ENCODE measurements at places on chromosomes 3 and 15. TPM values are rescaled to one million over a fixed set of nuclear protein-coding genes. Genes with fewer than 3 reads are reported as not detected.

DNA sequence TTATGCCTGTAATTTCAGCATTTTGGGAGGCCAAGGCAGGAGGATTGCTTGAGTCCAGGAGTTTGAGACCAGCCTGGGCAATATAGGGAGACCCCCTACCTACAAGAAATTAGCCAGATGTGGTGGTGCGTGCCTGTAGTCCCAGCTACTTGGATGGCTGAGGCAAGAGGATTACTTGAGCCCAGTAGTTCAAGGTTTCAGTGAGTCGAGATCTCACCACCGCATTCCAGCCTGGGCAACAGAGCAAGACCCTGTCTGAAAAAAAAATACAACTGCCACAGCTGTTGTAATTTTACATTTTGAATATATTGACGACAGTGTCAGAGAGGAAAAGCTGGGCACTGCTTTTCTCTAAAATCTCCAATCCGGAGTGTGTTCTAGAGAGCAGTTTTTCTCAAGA is 21.2 kb downstream of the TATDN2 start:
- DNase-seq, result no peak

DNA sequence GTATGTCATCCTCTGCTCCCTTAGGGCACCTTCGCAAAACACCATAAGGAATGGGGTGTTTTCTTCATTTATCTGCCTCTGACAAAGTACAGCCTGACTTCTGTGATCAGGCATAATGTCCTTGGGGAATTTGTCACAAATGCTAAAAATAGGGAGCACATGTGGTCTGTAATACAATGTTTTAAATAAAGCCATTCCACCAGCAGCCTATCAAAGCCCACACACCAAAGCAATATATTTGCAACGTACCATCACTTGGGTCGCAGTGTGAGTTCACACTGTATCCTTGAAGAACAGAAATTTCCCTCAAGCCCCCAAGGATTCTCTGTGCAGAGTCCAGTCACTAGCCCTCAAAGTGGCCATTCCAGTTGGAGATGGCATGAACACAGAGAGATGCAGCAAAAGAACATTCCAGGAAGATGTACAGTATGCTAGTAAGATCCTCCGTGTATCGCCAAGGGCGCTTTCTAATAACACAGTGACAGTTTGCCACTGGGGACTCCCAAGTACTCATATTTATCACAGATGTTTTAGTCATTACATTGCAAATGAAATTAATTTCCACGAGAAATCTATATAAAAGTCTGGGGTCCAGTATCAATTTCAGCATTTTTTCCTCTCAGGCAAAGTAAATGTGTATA is 246.7 kb downstream of the MCTP2 start:
- no peak for DNase-seq

GRCh38 chr15:67935244-67935643 is 95.4 kb upstream of the RNU6-1 start:
- DNase-seq, result no peak

GRCh38 chr3:164852866-164853265 is 225.4 kb downstream of the SI start:
- no peak for DNase-seq

GRCh38 chr3:118951089-118951488 is 83.6 kb downstream of the IGSF11 start:
- DNase-seq, result no peak

DNA sequence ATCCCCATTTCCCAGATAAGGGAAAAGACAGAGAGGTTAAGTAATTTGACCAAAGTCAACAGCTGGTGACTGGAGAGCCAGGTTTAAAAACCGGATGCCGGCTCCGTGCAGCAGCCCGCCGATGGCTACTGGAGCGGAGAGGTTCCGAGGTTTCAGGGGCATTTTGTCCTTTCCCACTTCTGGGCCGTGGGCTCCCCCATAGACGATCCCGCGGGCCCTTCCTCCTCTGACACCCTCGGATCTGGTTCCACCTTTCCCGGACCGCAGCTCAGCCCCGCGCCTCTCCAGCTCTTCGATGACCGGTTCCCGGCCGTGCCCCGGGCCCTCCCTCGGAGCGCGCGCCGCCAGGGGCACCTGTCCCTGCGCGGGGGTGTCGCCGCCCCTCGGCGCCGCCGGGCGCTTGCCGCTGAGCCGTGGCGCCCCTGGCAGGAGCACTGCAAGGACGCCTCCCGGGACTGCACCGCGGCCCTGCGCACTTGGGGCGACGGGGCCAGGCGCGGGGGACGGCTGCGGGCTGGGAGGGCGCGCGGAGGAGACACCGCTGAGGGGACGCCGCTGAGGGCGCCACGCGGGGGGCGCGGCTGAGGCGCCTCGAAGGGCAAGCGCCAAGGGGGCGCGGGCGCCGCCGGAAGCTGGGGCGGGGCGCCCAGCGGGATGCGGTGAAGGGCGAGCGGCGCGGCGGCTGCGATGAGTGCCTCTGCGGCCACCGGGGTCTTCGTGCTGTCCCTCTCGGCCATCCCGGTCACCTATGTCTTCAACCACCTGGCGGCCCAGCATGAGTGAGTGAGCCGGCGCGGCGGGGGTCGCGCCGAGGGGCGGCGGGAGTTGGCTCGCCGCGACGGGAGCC is at the start of gene TM6SF1:
Gene TM6SF1, plus strand, starts transcription at position 652 of the 847 bp plus-strand sequence. Its CDS starts 36 bp downstream, at position 688.
- DNase-seq, result peak; percentile 21

- peak; percentile 77 for DNase-seq
These were observed 73.1 kb downstream of the RORA start for GRCh38 chr15:61155741-61156700.

Gene LAMB2
- 1,064 TPM for total RNA-seq

DNA sequence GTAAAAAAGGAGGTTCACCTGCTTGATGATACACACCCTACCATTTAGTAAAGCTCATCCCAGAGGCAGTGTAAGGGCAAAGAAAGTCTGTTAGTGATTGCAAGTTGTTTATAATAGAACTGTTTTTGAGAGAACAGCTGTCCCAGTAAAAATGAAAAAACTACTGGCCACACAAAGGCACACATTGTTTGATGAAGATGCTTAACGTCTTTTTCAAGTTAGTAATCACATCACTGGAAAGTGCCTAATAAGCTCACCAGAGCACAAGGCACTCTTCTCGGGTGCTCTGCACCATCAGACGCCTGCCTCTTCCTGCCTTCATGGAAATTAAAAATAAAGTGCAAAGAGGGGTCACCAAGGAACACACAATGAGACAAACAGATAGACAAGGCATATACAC is 186.9 kb downstream of the PDZRN3 start:
- peak; percentile 35 for DNase-seq

- DNase-seq, result peak; percentile 34
These were observed 76.4 kb upstream of the SLC4A7 start for GRCh38 chr3:27560484-27561056.

Gene SPATA12
- not detected for total RNA-seq

DNA sequence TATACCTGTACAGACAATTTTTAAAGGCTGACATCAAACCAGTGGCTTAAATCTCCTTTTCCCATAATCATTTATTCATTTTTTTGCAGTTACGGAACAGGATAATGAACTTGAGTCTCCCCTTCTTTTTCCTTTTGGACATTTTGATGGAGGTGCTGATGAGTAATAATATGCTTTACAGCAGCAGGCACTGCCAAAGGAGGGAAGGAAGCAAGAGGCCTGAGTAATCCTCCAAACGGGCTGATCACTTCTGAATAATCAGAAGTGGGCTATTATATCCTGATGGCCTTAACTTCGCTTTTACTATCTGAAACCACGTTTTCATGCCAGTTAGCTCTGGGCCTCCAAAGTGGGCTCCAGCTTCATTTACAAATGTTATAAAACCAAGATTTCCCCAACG is 527.2 kb downstream of the FOXP1 start:
- DNase-seq, result peak; percentile 89

DNA sequence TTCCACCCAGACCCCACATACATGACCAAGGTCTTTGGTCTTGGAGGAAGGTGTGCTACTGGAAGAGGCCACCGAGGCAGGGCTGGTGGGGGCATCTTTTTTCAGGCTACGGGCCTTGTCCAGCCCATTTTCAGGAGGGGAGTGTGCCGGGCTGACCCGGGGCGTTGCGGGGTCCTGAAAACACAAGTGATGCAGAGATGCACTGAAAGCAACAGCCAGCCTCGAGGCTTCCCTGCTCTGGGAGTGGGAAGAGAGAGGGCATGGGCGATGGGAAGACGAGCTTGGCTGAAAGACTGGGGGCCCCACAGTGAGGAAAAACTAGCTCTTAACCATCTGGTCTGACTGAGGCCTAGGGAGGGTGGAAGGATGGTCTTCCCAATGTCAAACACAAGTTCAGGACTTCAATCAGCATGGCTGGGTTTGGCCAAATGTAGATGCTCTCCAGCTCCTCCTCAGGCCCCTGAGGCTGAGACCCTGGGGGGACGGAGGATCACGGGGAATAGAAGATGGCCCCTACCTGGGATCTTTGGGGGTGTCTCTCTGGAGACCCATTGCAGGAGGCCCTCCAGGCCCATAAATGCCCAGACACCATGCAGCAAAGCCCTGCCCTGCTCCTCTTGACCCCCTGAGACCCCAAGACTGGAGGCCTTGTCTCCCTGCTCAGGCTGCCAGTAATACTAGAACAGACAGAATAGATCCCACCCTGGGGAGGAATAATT is 38.9 kb downstream of the TLE3 start:
- no peak for DNase-seq

- DNase-seq, result no peak
These were observed 88.4 kb downstream of the RAP2B start for GRCh38 chr3:153250446-153250845.

DNA sequence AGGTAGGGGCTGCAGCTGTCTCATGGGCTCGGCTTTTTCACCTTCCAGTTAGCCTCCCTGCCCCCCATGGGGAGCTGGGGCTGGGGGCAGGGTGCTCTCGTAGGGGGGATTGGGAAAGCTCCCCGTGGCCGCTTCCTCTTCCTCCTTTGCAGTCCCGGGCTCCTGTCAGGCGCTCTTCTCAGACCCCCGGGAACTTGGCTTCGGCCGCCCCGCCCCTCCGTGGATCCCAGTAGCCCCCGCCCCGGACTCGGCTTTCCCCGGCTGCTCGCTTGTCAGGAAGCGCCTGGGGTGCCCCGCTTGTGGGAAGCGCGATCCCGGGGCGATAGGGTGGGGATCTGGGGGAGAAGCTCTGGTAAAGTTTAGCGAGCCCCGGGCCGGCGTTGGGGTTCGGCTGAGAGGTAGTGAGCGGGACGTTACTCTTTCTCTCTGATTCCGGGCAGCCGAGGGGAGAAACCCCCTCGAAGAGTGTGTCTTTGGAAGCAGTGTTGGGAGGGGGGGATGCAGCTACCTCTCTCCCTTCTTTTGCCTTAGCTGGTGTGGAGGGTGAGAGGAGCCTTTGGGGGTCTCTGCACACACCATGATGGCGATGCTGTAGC is 611 bp downstream of the PIAS1 start:
- peak; percentile 69 for DNase-seq

DNA sequence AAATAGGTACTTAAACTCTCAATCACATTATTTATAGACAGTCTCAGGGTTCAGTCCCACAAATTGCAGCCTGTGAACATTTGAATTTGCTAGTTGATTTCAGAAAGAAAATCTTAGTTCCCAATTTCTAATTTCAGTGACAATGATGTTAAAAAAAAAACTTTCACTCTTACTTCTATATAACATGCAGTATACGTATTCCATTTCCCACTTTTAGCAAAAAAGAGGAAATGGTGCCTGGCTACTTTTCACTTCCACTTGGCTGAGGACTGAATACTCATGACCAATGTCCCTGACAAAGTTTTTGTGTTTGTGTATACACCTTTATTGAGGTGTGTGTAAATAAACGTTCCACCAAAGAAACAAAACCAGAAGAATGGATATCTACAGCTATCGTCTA is 32.1 kb upstream of the XCR1 start:
- no peak for DNase-seq

DNA sequence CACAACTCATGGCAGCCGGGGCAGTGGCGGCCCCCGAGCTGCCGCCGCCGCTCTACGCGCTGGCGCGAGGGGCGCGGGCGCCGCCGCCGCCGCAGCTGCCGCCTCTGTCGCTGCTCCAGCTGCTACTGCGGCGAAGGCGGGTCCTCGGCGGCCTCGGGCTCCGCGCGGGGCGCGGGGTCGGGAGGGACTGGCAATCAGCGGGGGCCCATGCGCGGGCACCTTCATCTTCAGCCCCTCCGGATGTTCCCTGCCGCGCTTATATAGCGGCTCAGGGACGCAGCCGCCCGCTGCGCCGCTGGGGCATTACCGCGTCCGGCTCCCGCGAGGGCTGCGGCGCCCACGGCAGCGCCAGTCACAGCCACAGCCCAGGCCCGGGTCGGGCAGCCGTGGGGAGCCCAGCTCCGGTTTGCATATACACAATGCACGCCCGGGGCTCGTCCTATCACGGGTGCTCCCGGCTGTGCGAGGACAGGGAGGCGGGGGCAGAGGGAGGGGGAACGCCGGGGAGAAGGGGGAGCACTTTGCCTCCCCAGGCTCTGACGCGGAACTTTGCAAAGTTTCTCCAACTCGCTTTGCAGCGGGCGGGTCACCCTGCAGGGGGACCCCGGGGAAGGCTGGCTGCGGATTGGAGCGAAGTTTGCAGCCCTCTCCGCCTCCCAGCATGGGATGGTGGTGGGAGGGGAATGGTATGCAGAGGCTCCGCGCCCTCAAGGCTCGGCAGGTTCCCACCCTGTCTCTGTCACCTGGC is at the start of gene VGLL3:
Gene VGLL3, minus strand, starts transcription at position 416 of the 748 bp plus-strand sequence. Its CDS starts 406 bp downstream, at position 10.
- peak; percentile 93 for DNase-seq

Gene TMCO5A
- total RNA-seq, result not detected

All from GM23248 (cell line).